ENCODE measurements at places on chromosomes 16 and 17. TPM values are rescaled to one million over a fixed set of nuclear protein-coding genes. Genes with fewer than 3 reads are reported as not detected.
A peak's percentile ranks its signal among the peaks of the same experiment; 100 is the strongest.

DNA sequence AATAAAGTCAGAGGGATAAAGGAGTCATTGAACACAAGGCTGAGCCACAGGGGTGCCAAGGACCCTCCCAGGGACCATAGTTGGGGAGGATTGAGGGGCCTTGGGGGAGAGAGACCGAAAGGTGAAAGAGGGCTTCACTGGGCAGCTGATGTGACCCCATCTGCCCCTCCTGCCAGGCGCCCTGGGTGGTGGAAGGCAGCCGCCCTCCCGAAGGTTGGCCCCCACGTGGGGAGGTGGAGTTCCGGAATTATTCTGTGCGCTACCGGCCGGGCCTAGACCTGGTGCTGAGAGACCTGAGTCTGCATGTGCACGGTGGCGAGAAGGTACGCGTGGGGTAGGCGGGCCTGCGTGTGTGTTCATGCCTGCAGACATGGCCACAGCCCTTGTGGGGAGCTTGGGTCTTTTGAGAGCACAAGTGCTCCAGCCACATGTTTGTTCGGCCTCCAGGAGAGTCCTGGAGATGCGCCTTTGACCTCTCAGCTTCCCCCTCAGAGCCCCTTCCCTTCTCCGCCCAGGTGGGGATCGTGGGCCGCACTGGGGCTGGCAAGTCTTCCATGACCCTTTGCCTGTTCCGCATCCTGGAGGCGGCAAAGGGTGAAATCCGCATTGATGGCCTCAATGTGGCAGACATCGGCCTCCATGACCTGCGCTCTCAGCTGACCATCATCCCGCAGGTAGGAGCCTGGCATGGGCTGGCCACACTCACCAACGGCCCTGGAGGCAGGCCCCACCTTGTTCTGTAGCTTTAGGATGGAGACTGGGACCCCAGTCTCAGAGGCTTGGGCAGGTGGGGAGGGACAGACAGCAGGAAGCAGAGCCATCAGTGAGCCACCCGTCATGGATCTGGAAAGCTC lies 24.1 kb downstream of the ANKRD40 start:
- H3K27me3 ChIP-seq: no peaks in the 10 kb centered on the region
- DNase-seq: no peak
- H3K4me3 ChIP-seq: no peak overlapping the region
- H3K4me1 ChIP-seq: peaks cover 71% of the 10 kb centered on the region
- peak overlapping the region; percentile 86 for H3K27ac ChIP-seq

GRCh38 chr16:83652943-83653342 lies 154.8 kb upstream of the HSBP1 start:
- no peak overlapping the region for H3K27ac ChIP-seq
- no peaks in the 10 kb centered on the region for H3K36me3 ChIP-seq
- DNase-seq: no peak
- no peaks in the 10 kb centered on the region for H3K27me3 ChIP-seq
- H3K4me1 ChIP-seq: no peaks in the 10 kb centered on the region

ANKRD11 gene
- total RNA-seq: 350 TPM

GRCh38 chr16:70642633-70643032 lies 3.7 kb upstream of the IL34 start:
- no peak overlapping the region for H3K27ac ChIP-seq
- no peaks in the 10 kb centered on the region for H3K27me3 ChIP-seq
- peaks cover 11% of the 10 kb centered on the region for H3K4me1 ChIP-seq
- H3K36me3 ChIP-seq: no peaks in the 10 kb centered on the region
- H3K4me3 ChIP-seq: no peak overlapping the region

GRCh38 chr17:41012326-41013120 lies 3.6 kb upstream of the KRTAP3-1 start:
- H3K4me1 ChIP-seq: no peaks in the 10 kb centered on the region
- no peaks in the 10 kb centered on the region for H3K27me3 ChIP-seq
- no peak overlapping the region for H3K27ac ChIP-seq
- no peak for DNase-seq

DNA sequence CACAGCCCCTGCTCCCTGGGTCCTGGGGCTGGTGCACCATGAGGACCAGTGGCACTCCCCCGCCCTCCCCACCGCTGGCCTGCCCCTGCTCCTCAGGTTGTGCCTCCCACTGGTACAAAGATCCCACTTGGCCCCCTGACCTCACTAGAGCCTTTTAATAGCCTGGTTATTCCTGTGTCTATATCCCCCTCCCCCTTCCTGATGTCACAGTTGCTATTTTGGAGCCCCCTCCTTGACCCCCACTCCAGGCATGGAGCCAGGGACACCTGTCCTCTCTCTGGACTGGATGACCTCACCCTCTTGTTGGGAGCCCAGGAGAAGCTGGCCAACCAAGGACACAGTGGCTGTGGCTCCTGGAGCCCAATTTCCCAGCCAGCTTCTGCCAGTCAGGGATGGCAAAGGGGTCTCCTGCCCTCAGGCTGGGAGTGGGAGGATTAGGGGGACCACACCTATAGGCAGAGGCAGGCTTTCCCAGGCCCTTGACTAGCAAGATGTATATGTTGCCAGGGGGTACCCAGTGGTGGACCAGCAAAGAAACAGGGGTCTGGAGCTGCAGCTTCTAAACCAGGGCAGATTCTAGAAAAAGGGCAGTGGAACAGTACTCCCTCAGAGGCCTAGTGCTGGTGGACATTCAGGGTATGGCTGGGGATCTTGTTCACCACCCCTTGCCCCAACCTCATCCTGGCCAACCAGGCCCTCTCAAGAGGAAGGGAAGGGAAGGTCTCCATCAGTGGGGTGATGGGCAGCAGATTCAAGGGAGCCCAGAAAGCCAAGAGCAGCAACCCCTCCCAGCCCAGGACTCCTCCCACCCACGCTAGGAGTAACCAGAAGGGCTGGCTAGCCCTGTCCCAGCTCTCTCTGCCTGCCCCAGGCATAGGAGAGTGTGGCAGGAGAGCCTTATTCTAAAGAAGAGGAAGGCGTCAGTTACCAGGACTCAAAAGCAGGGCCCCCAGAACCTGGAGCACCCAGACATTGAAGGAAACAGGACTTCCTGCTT lies 10.9 kb downstream of the HDAC5 start:
- peaks cover 95% of the 10 kb centered on the region for H3K4me1 ChIP-seq
- no peak for DNase-seq
- peak overlapping the region; percentile 84 for H3K27ac ChIP-seq
- H3K4me3 ChIP-seq: no peak overlapping the region

DNA sequence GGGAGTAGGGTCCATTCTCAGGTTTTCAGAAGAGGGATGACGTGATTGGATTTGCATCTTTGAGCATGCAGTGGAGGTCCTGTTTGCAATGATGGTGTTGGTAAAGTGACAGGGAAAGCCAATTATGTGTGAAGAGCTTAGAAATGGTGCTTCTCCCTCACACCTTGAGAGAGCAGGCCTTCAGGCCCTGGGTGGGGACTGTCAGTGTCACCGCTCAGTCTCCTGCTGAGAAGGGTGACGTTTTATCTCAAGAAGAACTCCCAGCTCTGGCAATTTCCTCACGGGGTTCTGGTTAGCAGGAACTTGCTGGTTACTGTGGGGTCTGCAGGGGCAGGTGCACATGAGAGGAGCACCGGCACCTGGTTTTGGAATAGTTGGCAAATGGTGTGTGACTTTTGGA lies 11.2 kb downstream of the PLCG2 start:
- H3K27ac ChIP-seq: no peak overlapping the region
- no peaks in the 10 kb centered on the region for H3K4me1 ChIP-seq
- H3K36me3 ChIP-seq: no peaks in the 10 kb centered on the region
- H3K4me3 ChIP-seq: no peak overlapping the region
- DNase-seq: no peak

GRCh38 chr17:77693301-77693700 lies 265.2 kb upstream of the TNRC6C start:
- no peak for DNase-seq
- no peaks in the 10 kb centered on the region for H3K4me1 ChIP-seq
- H3K27ac ChIP-seq: no peak overlapping the region
- no peak overlapping the region for H3K4me3 ChIP-seq
- peaks cover 31% of the 10 kb centered on the region for H3K27me3 ChIP-seq

SLC6A4 gene
- total RNA-seq: not detected

DNA sequence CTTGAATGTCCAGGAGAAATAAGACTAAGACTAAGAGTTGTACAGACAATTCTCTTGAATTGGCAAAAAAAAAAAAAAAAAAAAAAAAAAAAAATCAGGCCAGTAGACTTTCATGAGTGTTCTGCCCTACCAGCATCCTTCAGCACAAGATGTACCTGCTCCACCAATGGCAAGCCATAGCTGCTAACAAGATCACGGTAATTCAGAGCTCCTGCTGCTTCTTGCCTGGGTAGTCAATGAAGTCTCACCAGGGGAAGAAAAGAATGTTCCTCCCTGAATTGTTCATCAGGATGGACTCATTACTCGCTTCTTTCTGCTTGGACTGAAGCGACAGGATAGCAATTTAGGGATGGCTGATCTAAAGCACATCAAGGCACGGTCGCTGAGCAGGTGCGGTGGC lies 31.1 kb upstream of the APOH start:
- no peak overlapping the region for H3K27ac ChIP-seq
- no peak overlapping the region for H3K4me3 ChIP-seq
- H3K4me1 ChIP-seq: no peaks in the 10 kb centered on the region
- no peaks in the 10 kb centered on the region for H3K36me3 ChIP-seq
